NCI-H1092 (cell line): ENCODE measurements at places on chromosomes 4 and X.

DNA sequence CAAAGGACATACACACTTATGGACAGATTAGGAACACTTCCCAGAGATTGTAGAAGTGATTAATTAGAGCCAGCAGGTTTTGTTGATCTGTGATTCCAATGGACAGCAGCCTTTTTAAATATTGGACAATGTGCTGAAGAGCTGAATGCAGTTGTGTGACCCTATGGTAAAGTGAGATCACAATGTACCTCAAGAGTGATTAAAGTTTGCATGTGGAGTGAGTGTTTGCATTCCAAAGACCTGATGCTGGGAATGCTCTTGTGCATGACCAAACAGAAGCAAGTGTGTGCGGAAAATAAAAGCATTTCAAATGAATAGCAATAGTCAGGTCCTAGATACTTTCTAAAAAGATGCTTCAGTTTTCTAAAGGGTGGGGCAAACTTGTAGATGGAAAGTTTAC is 154.1 kb downstream of the BANK1 start:
- DNase-seq = no peak

DNA sequence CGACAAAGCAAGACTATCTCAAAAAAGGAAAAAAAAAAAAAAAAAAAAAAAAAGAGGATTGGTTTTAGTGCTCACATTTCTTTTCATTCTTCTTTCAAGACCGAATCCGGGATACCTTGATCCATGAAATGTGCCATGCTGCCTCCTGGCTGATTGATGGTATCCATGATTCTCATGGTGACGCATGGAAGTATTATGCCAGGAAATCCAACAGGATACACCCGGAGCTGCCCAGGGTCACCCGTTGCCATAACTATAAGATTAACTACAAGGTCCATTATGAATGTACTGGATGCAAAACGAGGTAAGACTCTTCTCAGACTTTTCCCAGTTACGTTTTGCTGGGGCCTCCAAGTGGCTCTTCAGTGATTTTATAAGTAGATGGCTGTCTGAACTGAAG is 6.1 kb downstream of the CXCR3 start:
- no peak for DNase-seq

GRCh38 chrX:127908384-127908783 is 143.8 kb downstream of the ACTRT1 start:
- no peak for DNase-seq

- DNase-seq = peak; percentile 33
Measured at GRCh38 chrX:152632445-152633097, 5.1 kb upstream of the GABRQ start.

DNA sequence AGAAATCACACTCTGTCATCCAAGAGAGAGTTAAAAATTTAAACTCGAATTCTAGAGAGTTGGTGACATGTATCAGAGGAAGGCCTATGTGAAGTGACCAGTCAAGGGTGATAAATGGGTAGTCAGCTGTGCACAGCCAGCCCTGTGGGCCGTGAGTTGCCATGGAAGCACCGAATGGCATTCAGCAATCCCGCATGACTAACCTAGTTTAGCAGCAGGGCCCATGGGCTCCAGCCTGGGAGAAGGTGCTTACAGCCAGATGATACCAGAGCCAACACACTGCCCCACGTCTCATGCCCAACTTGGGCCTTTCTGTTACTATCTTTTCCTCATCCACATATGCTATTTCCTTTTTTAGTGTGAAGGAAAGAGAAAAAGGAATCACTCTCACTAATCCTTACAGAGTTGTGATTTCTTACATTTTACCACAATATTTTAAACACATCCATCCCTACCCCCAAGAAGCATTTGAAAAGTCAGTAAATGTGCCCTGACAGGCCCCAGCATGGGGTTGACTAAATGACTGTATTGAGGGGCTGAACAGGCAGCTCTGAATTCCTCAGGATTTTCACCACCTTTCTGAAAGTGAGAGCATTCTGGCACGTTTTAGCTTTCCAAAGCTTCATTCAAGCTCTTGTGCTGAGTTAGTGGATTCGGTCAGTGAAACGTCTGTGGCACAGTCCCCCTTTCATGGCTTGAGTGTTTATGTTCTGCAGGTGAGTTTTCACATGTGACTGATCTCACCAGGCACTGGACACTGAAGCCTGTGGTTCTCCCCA is 104.2 kb downstream of the AFF1 start:
- DNase-seq = peak; percentile 69

GRCh38 chrX:46571423-46572339 is 1.9 kb upstream of the CHST7 start:
- no peak for DNase-seq

- no peak for DNase-seq
Measured at GRCh38 chr4:48237996-48238645, 31.5 kb downstream of the TEC start.

DNA sequence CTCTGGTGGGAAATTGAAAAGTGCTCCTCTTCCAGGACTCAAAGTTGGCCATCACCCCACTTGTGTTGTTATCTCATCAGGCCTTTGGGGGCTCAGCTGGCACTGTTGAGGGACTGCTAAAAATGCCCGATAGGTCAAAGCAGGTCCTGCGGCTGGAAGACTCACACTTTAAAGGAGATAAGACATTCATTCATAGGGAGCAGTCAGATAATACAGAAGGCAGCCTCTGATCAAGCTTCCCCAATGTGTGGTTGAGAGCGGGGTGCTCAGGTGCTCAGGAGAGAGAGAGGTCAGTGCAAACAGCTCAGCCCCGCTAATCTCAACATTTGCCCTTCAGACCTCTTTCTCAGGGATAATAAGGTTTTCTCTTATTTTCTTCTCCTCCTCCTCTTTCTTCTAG is 70.3 kb downstream of the TMEM154 start:
- no peak for DNase-seq

- no peak for DNase-seq
Measured at GRCh38 chr4:74390677-74391076, 25.7 kb downstream of the EREG start.

- no peak for DNase-seq
Measured at GRCh38 chrX:23844502-23845138, 61.6 kb downstream of the SAT1 start.

- no peak for DNase-seq
Measured at GRCh38 chrX:136878423-136878822, 2.1 kb downstream of the RBMX start.

DNA sequence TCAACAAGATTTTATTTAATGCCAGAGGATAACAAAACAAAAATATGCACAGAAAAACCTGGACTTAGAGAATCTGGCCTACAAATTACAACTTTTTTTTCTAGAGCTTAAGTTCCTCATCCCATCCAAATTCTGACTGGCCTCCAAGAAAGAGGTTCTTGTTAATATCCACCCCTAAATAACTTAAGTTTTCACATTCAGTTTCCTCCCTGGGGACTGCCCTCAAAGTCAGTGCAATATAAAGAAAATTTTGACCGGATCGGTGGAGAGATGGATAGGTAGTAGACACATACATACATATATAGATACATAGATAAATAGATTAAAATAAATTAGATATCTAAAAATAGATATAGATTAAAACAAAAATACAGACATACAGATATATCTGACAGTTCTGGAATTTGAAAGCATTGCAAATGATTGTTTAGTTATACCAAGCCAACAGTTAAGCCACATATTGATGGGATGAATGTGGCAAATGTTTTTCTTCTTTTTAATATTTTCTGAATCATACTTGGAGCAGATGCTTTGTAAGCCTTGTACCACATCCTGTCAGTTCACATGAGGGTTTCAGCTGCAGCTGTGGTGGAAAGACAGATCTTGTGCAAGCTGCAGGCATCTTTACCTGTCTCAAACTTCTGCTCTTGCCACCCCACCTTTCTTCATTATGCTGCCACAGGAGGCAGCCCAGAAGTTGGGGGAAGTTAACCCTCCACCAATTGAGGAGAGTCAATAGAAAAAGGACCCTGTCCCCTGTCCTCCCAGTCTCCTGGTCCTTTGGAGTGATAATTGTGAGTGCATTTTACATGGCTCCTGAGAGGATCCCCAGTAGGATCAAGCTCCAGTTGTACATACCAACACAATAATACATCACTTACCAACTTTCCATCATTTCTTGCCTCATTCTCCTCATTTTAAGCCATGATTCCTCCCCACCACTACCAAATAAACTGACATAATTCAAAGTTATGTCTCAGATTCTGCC is 58.5 kb upstream of the PRDM8 start:
- no peak for DNase-seq

DNA sequence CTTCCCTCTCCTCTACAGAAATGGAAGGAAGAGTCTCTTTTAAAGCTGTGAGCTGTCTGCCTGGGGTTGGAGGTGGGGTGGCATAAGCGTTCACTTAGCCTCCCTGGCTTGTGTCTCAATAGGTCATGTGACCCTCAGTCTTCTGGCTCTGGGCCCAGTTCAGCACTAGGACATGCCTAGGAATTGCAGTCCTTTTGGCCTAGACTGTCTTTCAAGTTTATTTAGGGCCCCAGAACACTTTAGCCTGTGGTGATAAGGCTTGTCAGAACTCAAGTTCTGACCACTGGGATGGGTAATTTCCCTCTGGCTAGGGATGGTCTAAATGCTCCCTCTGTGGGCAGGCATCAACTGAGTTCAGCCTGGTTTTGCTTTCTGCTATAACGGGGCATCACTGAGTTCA is 34.3 kb upstream of the ARMCX4 start:
- DNase-seq = no peak

DNA sequence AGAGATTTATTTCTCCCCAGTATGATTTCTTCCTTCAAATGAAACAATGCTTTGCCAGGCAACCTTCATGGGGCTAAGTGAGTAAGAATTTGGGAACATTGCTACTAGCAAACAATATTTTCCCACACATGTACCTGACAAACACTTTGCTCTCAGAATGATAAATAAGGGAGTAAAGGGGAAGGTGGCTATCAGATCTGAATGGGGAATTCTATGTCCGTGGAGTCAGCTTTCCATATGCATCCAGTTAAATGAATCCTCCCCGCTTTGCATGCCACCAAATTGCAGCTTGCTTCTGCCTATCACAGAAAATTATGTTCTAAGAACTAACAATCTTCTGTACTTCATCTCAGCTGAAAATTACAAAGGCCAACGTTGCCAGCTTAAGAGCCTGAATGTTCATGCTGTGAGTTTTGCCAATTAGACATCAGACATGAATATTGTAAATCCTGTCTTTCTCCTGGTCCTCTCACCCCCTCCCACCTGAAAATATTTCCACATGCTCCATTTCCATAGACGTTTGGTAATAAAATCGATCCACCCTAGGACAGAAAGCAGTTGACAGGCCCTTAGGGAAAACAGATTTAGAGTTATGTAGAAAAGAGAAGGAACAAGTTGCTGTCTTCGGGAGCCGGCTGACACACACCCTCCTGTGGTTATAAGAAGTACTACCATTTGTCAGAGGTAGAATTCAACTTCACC is 6.3 kb downstream of the MEPE start:
- DNase-seq = no peak

DNA sequence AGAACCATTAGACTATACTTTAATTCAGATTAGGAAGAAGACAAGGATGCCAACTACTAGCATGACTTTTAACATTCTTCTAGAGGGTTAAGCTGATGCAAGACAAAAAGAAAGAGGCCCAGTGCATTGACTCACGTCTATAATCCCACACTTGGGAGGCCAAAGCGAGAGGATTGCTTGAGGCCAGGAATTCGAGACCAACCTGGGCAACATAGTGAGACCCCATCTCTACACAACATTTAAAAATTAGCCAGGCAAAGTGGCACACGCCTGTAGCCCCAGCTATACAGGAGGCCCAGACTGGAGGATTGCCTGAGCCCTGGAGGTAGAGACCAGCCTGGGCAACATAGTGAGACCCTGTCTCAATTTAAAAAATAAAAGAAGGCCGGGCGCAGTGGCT is 40.2 kb upstream of the HPRT1 start:
- DNase-seq = no peak

DNA sequence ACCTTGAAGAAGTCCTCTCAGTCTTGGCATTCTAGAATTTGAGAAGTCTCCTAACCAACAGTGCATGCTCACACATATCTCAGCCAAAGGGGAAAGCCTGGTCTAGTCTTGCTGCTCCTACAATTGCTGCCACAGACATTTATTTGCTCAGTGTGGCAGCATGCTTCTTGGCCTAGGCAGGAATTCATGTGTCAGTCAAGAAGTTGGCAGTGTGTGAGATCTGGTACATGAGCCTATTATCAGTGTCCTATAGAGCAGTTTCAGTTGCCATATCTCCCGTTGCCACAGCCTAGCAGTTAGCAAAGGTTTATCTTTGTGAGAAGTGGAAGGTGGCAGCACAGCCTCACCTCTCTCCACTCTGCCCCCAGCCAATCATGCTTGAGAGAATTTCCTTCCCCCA is 176.9 kb upstream of the ARHGEF9 start:
- DNase-seq = no peak

DNA sequence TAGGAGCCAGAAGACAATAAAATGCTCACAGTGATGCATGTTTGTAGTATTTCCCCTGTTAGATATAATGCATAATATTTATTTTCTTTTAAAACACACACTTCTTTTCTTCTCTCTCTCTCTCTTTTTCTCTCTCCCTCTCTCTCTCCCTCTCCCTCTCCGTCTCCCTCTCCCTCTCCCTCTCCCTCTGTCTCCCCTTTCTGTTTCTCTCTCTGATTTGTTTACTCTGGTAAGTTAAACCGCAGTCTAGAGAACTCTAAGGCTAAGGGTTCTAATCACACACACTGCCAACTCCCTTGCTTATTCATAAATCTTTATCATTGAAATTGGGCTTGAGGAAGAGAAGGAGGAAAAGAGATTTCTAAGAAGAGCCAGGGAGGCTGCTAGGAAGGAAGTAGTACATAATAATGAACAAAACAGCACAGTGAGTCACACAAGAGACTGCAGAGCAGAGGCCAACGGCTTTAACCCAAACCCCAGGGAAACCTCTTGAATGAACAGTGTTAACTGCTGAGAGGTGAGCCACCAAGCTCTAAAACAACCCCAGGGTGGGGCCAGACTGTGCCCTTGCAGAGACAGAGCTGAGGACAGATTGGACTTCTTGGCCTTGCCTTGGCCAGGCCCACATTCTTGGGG is 9.1 kb upstream of the PHOX2B start:
- no peak for DNase-seq

DNA sequence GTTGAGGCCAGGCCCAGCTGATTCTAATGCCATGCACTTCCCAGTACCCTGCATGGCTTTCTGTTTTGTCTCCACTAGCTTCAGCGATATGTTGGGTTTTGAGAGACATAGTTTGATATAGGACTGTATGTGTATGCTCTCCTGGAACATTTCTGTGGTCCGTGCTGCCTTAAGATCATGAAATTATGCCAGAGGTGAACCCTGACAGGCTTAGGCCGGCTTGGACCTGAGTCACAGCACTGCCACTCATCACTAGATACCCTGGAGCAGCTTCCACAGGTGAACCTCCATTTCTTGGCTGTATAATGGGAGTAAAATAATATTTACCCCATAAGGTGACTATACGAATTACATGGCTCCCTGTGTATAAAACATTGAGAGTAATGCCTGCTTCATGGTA is 6.4 kb downstream of the SGMS2 start:
- DNase-seq = no peak

DNA sequence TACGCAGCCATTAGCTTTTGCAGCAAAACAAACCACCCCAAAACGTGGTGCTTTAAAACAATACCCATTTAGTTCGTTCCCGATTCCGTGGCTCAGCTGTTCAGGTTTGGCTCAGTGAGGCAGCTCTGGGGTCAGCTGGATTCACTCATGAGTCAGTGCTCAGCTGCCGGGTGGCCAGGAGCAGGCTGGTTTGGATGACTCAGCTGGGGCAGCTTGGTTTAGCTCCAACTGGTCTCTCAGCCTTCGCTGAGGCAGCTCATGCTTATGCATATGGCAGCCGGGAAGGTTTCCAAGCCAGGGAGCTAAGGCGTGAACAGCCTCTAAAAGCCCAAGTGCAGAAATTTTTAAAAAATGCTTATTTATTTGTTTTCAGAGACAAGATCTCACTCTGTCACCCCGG is 13.3 kb upstream of the CD99 start:
- DNase-seq = no peak

- DNase-seq = no peak
Measured at GRCh38 chr4:118213101-118213500, 139.7 kb downstream of the PRSS12 start.
